Tibial nerve (tissue), 4 donors: ENCODE measurements at places on chromosomes 5 and 9. TPM values are rescaled to one million over a fixed set of nuclear protein-coding genes. Genes with fewer than 3 reads are reported as not detected.

NTRK2 gene
- total RNA-seq, result 46.7 TPM

DNA sequence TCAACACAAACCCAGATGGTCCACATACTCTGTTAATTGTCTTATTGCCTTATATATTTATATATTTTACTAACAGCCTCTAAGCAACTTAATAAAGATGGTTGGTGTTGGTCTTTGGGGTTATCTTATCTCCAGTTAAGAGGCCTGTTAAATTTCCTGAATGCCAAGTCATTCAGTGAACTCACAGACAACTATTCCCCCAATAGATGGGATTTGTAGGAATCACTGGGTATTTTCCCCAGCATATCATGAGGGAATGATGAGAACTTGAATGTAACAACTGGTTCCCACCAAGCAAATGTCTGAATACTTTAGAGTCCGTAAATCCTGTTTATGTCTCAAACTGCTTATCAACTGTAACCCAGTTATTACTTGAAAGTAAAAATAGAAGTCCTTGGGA, 42.7 kb upstream of the RETREG1 start:
- H3K4me1 ChIP-seq, result no peaks in the 10 kb centered on the region
- H3K27me3 ChIP-seq, result no peaks in the 10 kb centered on the region
- no peak overlapping the region for H3K4me3 ChIP-seq
- no peak overlapping the region for H3K27ac ChIP-seq
- H3K36me3 ChIP-seq, result no peaks in the 10 kb centered on the region

DNA sequence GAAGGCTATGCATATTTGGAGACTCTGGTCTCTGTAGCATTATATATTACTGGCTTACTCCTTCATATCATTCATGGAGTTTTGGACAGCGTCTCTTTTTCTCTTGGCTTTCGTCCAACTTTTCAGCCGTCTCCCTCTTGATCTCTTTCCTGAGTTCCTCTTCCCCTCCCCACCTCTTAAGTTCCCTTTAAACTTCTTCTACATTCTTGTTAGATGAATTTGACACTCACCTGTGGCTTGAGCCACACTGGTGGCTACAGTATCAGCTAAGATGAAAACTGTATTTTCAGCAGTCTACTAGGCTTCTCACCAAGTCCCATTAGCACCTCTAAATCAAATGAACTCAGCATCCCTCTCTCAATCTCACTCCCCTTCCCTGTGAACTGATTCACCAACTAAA, 128.1 kb downstream of the STARD4 start:
- no peaks in the 10 kb centered on the region for H3K27me3 ChIP-seq
- no peaks in the 10 kb centered on the region for H3K36me3 ChIP-seq
- H3K4me3 ChIP-seq, result no peak overlapping the region
- no peak for DNase-seq
- H3K27ac ChIP-seq, result no peak overlapping the region

DNA sequence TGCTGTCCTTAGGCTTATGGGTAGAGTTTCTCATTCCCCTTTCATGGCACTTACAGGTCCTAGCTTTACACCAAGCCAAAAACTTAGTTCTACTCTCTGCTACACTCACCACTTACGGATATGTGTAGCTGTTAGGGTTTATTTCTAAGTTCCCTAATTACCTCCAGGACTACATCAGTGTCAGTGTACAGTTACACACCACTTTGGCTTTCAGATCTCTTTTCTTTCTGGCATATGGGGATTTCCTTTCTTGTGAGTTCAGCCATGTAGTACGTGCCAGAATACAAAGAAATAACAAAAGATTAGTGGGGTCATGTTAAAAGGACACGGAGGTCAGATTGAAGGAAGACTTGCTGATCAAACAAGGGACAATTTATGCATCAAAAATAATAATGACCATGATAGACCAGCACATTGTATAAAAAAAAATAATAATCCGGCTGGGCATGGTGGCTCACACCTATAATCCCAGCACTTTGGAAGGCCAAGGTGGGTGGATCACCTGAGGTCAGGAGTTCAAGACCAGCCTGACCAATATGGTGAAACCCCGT, 41.8 kb downstream of the LYRM7 start:
- H3K4me1 ChIP-seq, result no peaks in the 10 kb centered on the region
- no peak for DNase-seq

- H3K36me3 ChIP-seq, result no peaks in the 10 kb centered on the region
- no peaks in the 10 kb centered on the region for H3K4me1 ChIP-seq
- no peak overlapping the region for H3K4me3 ChIP-seq
- DNase-seq, result no peak
- no peak overlapping the region for H3K27ac ChIP-seq
These were observed 88.2 kb downstream of the NREP start for GRCh38 chr5:111668477-111669414.

GRCh38 chr9:99820685-99821395, 845 bp upstream of the NR4A3 start:
- peaks cover 50% of the 10 kb centered on the region for H3K4me1 ChIP-seq
- H3K27me3 ChIP-seq, result peaks cover 25% of the 10 kb centered on the region
- H3K27ac ChIP-seq, result peak overlapping the region; percentile 100
- peak; percentile 77 for DNase-seq
- no peaks in the 10 kb centered on the region for H3K36me3 ChIP-seq
- peak overlapping the region; percentile 80 for H3K4me3 ChIP-seq

GRCh38 chr9:14373336-14373666, 59.4 kb upstream of the NFIB start:
- no peaks in the 10 kb centered on the region for H3K36me3 ChIP-seq
- H3K4me3 ChIP-seq, result no peak overlapping the region
- peak overlapping the region; percentile 43 for H3K27ac ChIP-seq

GRCh38 chr9:134812343-134812673, 68.3 kb upstream of the FCN2 start:
- no peak overlapping the region for H3K4me3 ChIP-seq
- H3K27ac ChIP-seq, result peak overlapping the region; percentile 67
- H3K4me1 ChIP-seq, result peaks cover 4% of the 10 kb centered on the region
- no peaks in the 10 kb centered on the region for H3K36me3 ChIP-seq
- no peak for DNase-seq

GRCh38 chr5:58787987-58788386, 205.1 kb downstream of the RAB3C start:
- H3K4me1 ChIP-seq, result no peaks in the 10 kb centered on the region
- H3K27me3 ChIP-seq, result no peaks in the 10 kb centered on the region
- no peak for DNase-seq
- H3K27ac ChIP-seq, result no peak overlapping the region

DNA sequence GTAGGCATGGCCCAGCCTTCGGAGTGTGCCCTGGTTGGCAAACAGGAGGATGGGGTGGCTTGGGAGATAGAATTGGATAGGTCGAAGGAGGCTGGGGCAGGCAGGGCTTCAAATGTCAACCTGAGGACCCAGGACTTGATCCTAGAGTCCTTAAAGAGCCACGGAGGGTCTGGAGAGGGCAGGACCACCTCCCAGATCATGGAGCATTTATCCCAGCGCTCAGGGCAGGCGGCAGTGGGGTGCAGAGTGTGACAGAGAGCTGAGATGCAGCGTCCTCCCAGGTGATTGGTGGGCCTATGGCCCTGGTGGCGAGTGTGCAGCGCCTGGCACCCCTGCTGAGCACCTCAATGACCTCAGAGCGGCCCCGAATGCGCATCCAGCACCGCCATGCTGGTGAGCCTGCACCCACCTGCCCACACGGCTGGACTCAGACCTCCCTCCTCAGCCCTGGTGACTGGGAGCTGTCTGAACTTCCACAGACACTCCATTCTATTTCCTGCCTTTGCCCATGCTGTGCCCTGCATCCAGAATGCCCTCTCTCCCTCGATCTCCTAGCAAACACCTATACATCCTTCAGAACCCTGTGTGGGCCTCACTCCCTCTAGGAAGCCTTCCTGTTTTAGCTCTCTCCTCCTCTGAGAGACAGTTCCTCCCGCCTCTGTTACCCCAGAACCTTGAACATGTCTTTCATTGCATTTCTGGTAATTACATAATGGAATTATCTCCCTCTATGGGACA, 6.3 kb downstream of the ADGRD2 start:
- no peaks in the 10 kb centered on the region for H3K4me1 ChIP-seq
- H3K4me3 ChIP-seq, result no peak overlapping the region
- peaks cover 31% of the 10 kb centered on the region for H3K27me3 ChIP-seq
- H3K36me3 ChIP-seq, result no peaks in the 10 kb centered on the region
- H3K27ac ChIP-seq, result no peak overlapping the region

DNA sequence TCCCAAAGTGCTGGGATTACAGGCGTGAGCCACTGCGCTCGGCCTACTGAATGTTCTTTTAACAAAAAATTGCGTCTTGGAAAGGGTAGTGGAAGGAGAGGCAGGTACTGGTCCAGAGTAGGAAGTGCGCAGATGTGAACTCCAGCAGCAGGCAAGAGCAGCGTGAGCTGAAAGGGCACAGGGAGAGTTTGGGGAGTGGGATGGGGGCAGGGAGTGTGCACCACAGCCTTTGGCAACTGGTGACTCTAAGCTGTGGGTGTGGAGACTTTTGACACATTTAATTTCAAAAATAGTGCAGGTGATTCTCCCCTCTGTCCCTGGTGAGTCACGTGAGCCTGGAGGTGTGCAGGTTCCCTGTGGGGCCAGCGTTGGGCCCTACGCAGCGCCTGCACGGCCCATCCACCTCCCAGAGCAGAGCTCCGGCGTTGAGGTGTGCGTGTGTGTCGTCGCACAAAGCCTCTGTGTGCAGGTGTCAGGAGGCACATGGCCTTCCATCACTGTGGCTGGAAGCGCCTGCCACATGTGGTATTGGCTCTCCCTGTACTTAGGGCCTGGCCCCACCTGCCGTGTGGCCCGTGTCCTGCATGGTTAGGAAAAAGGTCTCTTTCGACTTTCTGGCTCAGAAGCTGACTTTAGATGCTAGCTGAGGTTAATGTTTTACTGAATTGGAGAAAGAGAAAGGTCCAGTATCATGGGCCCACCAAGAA, 11.5 kb downstream of the SQSTM1 start:
- no peak overlapping the region for H3K27ac ChIP-seq
- H3K4me3 ChIP-seq, result no peak overlapping the region
- peaks cover 5% of the 10 kb centered on the region for H3K4me1 ChIP-seq
- peaks cover 12% of the 10 kb centered on the region for H3K36me3 ChIP-seq

DNA sequence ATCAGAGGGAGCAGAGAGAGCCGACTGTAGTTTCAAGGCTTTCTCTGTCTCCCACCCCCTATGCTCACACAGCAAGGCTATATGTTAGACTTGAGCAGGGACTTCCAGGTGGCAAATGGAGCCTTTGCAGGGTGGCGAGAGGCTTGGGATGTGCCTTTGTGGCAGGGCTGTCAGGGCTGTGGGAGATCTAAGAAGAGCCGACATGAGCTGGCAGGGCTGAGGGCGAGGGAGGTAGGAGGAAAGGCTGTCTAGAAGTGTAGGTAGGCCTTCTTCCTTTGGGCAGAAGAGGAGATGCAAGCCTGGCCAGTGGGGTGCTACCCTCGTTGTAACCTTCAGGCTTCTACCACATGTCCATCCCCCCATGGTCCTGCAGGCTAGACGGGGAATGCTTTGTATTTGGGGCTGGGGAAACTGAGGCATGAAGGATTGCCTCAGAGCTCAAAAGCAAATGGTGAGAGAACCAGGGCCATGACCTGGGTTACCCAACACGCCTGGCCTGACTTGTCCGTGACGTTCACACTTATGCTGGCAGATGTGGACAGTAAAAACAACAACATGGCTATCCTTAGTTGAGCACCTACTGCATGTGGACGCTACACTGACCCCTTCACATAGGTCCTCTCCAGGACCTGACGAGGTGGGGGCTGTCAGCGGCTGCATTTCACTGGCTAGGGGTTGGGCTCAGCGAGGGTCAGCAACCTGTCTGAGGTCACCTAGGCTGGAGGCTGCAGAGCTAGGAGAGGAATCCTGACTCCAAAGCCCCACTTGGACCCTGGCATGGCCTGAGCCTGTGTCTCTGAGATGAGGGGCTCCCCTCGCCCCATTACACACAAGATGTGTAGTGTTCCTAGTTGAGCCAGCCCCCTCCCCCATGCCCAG, 15.3 kb downstream of the CXXC5 start:
- H3K27ac ChIP-seq, result peak overlapping the region; percentile 89
- no peaks in the 10 kb centered on the region for H3K27me3 ChIP-seq
- no peaks in the 10 kb centered on the region for H3K36me3 ChIP-seq
